ENCODE measurements at places on chromosomes 16 and 17.

- peak; percentile 20 for DNase-seq
These were observed 774 bp upstream of the MAF start for GRCh38 chr16:79601092-79601930.

DNA sequence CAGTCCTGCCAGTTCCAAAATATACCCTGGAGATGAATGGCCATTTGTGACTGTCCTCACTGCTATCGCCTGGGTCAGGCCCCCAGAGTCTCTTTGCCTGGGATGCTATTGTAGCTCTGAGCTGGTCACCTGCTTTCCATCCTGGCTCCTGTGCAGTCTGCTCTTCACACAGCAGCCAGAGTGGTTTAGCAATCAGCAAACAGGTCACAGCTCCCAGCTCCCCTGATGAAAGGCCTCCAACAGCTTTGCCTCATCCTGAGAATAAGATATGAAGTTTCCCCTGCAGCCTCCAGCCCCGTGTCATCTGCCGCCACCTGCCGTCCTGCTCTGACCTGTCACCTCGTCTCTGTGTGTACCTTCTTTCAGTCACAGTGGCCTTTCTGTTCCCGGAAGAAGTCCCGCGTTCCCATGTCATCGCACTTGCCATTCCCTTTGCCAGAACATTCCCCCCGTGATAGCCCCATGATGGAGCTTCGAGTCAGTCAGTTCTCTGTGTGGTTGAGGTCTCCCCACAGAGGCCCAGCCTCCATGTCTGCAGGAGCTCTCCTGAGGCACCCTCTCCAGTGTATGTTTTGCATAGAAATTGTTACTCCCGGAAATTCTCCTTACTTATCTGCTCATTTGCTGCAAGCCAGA, 281.5 kb downstream of the SNX29 start:
- no peak for DNase-seq

DNA sequence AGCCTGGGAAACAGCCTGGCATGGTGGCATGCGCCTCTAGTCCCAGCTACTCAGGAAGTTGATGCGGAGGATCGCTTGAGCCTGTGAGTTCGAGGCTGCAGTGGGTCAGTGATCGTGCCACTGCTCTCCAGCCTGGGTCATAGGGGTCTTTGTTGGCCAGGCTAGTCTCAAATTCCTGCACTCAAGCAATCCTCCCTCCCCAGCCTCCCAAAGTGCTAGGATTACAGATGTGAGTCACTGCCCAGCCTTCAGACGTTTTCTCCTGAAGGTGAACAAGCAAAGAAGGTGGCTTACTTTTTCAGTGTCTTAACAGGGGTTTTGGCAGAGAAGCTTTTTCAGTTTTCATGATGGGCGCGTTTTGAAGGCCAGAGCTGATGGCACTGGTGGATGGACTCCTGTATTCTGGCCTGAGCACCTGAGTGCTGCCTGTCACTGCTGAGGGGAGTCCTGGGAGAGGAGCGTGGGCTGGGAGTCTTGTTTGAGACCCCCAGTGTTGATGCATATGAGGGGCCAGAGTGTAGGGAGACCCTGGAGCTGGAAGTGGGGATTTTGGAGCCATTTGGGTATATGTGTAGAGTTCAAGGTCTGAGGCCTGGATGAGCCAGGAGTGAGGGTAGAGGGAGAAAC, 41.4 kb downstream of the FOXK2 start:
- DNase-seq, result no peak

- DNase-seq, result no peak
These were observed 126.7 kb upstream of the GSE1 start for GRCh38 chr16:85486256-85486915.

DNA sequence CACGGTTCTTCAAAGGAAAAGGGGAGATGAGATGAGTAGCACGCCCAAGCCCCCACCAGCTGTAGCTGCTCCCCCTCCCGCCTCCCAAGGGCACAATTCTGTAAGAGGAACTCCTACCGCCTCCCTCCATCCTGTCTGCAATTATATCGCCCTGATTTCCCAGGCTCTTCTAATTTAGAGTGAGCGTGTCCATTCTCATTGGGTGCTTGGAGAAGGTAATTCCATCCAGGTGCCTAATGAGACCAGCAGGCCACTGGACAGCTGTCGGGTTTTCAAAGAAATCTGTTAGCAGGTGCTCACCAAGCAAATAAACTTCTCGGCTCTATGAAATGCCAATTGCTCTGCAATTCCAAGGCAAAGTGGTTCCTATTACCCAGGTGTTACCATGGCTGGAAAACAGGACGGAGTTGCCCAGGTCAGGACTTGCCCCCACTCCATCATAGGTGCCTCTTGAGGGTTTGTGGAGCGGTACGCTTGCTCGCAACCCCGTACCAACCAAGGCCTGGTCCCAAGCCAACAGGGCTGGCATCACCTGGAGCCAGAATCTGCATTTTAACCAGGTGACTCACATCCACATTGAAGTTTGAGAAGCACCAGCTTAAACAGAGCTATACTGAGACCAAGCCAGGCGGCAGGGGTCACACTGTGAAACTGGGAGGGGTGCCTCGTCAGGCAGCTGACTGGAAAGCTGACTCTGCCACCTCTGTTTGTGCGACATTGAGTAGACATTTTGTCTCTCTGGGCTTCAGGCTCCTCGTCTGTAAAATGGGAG, 16.5 kb upstream of the MEAK7 start:
- no peak for DNase-seq

DNA sequence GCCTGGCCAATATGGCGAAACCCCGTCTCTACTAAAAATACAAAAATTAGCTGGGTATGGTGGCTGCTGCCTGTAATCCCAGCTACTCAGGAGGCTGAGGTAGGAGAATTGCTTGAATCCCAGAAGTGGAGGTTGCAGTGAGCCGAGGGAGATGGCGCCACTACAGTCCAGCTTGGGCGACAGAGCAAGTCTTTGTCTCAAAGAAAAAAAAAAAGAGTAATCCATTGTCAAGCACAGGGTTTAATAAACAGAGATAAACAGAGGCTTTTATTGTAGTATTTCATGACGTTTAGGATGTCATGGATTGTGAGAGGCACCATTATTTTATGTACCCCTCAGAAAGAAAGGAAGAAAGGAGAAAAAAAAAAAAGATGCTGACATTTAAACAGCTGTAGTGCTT, 75.2 kb upstream of the RNU2-1 start:
- no peak for DNase-seq

- DNase-seq, result peak; percentile 38
These were observed at the start of gene ARHGAP23 for GRCh38 chr17:38428112-38428642. TSS of gene ARHGAP23 (plus strand) at chr17:38428464. CDS start at chr17:38428486, 22 bp downstream.

DNA sequence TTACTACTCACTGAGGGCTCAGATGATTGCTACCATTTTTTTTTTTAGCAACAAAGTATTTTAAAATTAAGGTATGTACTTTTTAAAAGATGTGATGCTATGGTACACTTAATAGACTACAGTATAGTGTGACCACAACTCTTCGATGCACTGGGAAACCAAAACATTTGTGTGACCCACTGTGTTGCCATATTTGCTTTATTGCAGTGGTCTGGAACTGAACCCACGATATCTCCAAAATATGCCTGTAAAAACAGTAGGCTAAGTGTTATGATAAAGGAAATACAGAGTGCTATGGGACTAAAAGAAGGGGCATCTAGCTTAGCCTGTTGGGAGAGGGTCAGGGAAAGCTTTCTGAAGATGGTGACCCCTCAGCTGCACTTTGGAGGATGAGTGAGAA, 41.6 kb upstream of the HNF1B start:
- no peak for DNase-seq

GRCh38 chr17:9968881-9969280, 63.8 kb upstream of the RCVRN start:
- no peak for DNase-seq

DNA sequence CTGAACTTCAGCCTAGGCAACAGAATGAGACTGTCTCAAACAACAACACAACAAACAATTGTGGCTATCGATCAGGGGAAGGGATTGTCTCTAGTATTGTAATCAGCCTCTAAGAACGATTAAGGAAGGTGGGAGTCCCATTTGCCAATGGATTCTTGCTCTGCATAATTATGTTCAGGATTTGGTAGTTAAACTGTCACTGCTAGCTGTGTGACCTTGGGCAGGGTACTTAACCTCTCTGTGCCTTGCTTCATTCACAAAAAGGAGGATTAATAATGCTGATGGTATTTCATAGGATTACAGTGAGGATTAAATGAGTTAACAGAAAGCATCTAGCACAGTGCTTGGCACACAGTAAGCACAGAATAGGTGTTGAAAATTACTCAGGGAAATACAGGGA, 6.7 kb upstream of the SSTR2 start:
- DNase-seq, result no peak

DNA sequence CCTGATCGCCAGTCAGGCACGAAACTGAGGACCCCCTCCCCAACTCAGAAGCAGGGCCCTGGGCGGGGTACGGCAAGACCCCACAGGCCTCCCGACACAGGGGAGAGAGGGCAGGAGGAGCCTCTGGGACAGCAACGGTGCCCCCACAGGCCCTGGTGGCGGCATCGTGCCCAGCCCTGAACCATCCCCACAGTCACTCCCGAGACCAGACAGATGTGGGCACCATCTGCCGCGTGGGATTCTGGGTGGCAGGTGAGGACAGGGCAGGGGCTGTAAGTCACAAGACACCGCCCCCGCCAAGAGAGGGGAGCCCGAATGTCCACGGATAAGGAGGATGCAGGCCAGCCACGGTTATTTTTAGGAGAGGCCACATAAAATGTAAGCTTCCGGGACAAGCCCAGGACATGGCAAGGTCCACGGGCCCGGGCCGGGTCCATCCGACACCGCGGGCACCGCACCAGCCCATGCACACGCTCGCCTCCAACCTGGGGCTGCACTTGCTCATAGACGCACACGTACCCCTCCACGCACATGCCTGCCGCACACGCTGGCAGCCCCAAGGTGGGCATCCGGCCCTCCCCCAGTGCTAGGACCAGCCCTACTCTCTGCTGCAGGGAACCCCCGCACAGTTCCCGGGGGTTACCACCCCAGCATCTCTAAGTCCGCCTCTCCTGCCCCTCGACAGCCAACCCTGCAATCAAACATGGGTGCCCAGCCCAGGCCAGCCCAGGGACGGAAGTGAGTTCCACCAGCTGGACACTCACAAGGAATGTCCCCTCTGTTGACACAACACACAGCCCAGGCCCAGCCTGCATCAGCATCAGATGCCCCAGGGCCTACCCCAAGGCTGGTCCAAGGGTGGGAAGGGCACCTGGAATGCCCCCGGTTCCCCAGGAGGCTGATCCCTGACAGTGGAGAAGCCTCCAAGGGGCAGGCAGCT, 8.2 kb upstream of the PVALEF start:
- no peak for DNase-seq

DNA sequence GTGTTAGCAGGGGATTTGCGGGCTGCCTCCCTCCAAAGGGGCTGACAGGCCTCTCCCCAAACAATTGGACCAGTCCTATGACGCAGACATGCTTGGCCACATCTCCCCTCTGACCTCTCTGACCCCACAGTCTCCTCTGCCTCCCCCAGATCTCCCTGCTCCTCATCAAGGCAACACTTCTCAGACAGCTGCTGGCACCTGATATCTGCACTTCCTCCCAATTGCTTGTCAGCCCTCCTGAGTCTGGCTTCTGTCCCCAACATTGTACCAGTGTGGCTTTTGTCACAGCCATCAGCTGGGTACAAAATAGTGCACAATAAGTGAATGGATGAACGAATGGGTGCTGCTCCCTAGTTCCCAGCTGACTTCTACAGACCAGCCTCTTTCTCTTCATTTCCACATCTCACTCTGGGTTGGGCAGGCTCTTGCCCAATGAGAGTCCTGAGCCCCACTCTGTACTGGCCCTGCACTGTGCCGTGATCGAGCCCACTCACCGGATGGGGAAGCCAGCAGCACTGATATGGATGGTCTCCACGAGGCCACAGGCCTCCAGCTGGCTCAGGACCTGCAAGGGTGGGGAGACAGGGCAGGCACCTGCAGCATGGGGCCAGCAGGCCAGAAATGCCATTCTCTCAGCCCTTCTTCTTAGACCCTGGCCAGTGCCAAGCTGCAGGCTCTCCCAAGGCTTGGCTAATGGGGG, 17.1 kb downstream of the ZNHIT3 start:
- no peak for DNase-seq

DNA sequence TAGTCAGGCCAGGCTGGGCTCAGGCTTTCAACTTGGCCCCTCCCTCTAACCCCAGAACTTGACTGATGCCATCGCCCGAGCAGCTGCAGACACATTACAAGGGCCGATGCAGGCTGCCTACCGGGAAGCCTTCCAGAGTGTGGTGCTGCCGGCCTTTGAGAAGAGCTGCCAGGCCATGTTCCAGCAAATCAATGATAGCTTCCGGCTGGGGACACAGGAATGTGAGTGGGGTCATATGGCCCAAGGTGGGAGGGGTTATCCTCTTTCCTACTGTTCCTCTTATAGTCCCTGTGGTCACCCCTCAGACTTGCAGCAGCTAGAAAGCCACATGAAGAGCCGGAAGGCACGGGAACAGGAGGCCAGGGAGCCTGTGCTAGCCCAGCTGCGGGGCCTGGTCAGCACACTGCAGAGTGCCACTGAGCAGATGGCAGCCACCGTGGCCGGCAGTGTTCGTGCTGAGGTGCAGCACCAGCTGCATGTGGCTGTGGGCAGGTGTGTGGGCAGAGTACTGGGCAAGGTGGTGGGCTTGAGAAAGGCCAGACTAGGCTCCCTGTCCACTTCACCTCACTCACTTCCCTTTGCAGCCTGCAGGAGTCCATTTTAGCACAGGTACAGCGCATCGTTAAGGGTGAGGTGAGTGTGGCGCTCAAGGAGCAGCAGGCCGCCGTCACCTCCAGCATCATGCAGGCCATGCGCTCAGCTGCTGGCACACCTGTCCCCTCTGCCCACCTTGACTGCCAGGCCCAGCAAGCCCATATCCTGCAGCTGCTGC, 2.1 kb upstream of the NRN1L start:
- no peak for DNase-seq

GRCh38 chr17:42928714-42929496, 28.3 kb downstream of the G6PC1 start:
- no peak for DNase-seq

DNA sequence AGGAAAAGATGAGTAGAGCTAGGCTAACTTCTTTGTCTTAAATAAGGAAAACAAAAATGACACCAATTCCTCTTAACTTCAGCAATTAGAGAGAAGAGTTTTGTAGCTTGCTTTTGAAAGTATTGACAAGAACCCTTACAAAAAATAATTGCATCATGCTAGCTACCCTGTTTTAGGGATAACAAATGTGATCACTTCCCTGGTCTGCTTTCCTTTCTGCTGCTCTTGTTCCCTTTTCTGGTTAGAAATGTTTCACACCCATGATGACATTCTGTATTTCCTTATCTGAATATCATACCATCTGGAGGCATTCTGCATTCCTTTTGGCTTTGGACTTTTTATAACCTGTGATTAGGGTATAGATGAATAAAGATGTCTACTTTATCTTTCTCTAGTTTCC, 9.9 kb upstream of the SMIM36 start:
- DNase-seq, result no peak

GRCh38 chr16:84726669-84727467, 27.1 kb downstream of the USP10 start:
- DNase-seq, result no peak
